ENCODE measurements at places on chromosomes 16 and 17.

DNA sequence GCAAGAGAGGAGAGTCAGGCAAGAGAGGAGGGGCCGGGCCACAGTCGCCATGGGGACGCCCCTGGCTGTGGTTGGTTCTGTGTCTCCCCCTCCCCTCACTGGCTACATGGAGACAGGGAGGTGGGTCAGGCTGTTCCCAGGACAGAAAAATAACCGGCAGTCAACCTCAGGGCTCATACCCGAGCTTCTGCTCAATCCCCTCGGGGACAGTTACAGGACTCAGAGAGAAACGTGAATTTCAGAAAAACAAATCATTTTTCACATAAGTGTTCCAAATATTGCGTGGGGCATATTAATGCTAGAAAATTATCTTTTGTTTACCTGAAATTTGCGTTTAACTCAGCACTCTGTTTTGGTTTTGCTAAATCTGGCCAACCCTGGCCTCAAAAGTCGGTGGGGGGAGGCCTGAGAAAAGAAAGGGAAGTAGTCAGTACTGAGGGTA, 22.2 kb upstream of the CPSF4L start:
- DNase-seq, result no peak

- DNase-seq, result no peak
Measured at GRCh38 chr17:6035801-6036394, 34.3 kb upstream of the WSCD1 start.

- DNase-seq, result no peak
Measured at GRCh38 chr17:40093580-40094201, 6.7 kb downstream of the NR1D1 start.

- DNase-seq, result no peak
Measured at GRCh38 chr17:51921500-51921899, 237.0 kb downstream of the CA10 start.

- DNase-seq, result no peak
Measured at GRCh38 chr17:17298108-17298507, 5.1 kb upstream of the NT5M start.

GRCh38 chr17:29612404-29613280, 10.1 kb downstream of the CORO6 start:
- no peak for DNase-seq

DNA sequence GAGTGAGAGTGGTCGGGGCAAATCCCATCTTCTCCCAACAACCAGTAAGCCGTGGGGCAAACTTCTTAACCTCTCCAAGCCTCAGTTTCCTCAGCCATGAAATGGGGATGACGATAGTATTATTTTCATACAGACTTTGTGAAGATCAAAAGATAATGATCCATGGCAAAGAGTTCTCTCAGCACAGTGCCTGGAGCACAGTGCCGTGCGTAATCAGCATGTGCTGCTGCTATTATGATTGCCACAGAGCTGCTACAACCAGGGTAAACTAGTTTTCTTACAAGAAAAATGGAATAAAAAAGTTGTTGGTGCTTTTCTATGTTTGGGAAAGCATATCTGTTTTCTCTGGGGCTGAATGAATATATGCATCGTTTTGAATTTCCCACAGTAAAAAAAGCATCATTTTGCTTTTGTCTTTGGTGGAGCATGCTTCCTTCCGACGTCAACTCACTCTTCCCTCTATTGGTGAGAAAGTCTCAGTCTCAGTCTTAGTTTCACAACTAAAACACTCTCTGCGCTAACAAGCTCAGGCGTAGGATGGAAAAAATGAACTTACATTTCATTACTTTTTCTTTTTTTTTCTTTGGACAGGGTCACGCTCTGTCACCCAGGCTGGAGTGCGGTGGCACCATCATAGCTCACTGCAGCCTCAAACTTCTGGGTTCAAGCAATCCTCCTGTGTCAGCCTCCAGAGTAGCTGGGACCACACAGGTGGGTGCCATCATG, 37.2 kb downstream of the CDK5R1 start:
- DNase-seq, result peak; percentile 26

GRCh38 chr17:21510686-21511362, 134.7 kb downstream of the KCNJ12 start:
- no peak for DNase-seq

- no peak for DNase-seq
Measured at GRCh38 chr17:52160136-52160567, 1.6 kb upstream of the CA10 start.

DNA sequence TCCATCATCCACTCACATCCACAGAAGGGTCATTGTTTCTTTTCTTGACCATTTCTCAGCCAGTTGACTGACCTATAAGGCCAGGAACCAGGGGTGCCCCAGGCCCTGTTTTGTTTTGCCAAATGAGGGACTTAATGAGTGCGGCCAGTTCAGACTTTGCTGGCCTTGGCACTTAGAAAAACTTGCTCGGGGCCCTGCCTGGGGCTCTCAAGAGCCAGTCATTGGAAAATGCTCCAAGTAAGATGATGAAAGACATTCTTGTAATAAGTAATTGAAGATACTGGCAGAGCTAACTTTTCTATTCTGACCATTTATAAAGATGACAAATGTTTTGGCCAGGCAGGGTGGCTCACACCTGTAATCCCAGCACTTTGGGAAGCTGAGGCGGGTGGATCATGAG, 29.0 kb upstream of the CLEC18B start:
- DNase-seq, result no peak

DNA sequence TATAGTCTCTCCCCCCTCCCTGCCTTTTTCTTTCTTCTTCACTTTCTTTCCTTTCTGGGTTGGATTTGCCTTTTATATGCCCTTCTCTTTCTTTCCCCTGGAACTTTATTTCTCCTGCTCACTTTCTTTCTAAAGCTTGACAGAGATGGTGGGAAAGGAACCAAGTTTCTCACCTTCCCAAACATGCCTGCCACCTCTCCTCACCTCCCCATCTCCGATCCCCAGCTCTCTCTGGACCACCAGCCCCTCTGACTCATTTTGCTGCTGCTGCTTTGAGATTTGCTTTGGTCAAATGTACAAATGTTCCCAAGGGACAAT, 6.7 kb upstream of the LHX1 start:
- DNase-seq, result no peak

GRCh38 chr16:59126486-59126885, 392.4 kb upstream of the GOT2 start:
- DNase-seq, result no peak

DNA sequence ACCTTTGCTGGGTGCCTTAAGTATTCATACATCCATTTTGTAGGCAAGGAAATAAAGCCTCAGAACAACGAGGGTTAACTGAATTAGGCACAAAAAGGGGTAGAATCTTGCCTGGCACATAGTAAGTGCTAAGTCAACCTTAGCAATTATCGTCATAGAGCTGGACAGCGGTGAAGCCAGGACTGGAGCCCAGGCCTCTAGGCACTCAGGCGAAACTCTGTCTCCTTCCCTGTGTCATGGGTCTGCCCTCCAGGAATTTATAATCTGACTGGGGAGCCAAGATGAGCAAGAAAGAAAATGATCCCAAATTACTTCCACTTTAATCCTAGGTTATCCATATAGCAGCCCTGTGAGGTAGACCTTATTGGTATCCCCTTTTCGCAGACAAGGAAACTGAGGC, 61.4 kb downstream of the KATNIP start:
- no peak for DNase-seq

- no peak for DNase-seq
Measured at GRCh38 chr16:85174871-85175723, 62.8 kb upstream of the CIBAR2 start.

DNA sequence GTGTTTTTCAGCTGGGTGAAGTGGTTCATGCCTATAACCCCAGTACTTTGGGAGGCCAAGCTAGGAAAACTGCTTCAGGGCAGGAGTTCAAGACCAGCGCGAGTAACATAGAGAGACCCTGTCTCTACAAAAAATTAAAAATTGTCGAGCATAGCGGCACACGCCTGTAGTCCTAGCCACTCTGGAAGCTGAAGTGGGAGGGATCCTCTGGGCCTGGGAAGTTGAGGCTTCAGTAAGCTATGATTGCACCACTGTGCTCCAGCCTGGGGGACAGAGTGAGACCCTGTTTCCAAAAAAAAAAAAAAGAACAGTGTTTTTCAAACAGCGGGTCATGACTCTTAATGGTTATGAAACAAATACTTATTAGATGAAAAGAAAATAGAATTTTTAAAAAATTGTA, 2.3 kb upstream of the CYTH1 start:
- no peak for DNase-seq

- DNase-seq, result no peak
Measured at GRCh38 chr16:6645768-6646568, 686.7 kb upstream of the RBFOX1 start.

DNA sequence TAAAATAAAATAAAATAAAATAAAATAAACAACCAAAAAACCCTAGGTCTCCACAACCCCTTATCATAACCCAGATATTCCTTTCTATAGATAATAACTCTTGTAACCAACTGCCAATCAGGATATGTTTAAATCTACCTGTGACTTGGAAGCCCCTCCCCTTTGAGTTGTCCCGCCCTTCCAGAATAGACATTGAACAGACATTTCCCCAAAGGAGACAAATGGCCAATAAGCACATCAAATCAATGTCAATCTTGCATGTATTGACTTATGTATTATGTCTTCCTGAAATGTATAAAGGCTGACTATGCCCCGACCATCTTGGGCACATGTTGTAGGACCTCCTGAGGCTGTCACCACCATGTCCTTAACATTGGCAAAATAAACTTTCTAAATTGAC, 1.5 kb upstream of the MAPK7 start:
- DNase-seq, result no peak

DNA sequence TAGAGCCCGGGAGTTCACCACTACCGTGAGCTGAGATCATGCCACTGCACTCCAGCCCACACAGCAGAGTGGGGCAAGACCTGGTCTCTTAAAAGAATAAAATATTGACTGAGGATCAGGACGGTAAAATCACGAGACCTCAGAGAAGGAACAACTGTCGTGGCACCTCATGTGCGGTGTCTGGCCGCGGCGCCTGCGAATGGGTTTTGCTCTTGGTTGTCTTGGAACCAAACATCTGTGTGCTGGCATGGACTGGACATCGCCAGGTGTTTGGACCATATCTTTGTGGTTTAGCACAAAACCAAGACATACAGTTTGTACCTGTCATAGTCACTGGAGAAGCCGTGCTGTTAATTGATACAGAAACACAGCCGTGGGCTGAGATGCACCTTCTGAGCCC, 212.9 kb upstream of the CHMP6 start:
- DNase-seq, result no peak

DNA sequence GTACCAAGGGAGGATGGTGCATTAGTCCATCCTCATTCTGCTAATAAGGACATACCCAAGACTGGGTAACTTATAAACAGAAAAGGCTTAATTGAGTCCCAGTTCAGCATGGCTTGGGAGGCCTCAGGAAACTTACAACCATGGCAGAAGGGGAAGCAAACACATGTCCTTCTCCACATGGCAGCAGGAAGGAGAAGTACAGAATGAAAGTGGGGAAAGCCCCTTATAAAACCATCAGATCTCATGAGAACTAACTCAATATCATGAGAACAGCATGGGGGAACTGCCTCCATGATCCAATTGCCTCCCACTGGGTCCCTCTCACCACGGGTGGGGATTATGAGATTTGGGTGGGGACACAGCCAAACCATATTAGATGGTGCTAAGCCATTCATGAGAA, 84.5 kb downstream of the SEC14L1 start:
- DNase-seq, result no peak

DNA sequence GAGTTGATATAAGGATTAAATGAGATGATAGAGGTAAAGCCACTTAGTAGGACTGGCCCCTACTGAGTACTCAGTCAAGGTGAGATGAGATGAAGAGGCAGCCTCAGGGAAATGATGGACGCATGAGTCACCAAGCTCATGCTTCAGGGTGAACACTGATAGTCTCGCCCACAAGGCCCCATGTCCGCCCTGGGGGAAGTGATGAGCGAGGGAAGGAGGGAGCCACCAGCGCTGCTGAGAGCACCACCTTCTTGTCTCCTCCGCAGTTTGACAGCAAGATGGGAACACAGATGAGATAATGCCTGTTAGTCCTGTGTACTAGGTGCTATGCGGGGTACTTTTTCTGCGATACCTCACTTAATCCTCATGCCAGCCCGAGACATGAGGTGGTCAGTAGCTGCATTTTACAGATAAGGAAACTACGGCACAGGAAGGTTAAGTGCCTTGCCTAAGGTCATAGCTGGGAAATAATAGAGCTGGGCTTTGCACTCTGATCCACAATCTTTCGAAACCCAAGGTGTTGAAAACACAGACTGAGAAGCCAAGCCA, 383.0 kb downstream of the CPPED1 start:
- DNase-seq, result no peak

DNA sequence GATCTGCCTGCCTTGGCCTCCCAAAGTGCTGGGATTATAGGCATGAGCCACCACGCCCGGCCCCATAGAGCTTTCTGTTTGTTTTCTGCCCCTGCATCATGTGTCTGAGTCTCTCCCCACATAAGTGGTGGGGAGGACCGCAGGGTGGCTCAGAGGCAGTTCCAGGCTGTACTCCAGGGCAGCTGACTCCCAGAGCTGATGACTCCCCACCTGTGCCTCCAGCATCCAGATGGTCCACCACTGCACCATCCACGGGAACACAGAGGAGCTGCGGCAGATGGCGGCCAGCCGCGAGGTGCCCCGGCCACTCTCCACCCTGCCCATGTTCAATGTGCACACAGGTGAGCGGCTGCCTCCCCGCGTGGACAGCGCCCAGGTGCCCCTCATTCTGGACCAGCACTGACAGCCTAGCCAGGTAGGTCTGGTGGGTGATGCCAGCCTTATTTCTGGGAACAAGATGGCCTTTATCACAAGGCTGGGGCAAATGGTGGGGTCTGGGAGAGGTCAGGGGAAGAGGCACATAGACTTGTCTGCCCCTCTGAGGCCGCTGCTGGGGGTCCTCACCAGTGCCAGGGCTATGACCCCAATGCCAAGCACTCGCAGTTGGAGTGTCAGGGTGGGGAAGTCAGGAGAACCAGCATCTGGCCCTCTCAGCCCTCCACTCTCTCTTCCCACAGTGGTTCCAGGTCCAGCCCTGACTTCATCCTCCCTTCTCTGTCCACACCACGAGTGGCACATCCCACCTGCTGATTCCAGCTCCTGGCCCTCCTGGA, 9.4 kb downstream of the SGCA start:
- no peak for DNase-seq

- DNase-seq, result no peak
Measured at GRCh38 chr17:59627770-59628171, 8.1 kb downstream of the CLTC start.

- no peak for DNase-seq
Measured at GRCh38 chr16:84791501-84791900, 28.3 kb upstream of the CRISPLD2 start.

- peak; percentile 75 for DNase-seq
Measured at GRCh38 chr17:47663912-47664623, 14.3 kb downstream of the KPNB1 start.
